ENCODE measurements at places on chromosomes 11 and 22. TPM values are rescaled to one million over a fixed set of nuclear protein-coding genes. Genes with fewer than 3 reads are reported as not detected.

GRCh38 chr22:19062943-19063308, 59.3 kb downstream of the DGCR2 start:
- DNase-seq = no peak

SPINDOC gene
- 21.9 TPM for total RNA-seq

KCNK4 gene
- 0.35 TPM for total RNA-seq

DNA sequence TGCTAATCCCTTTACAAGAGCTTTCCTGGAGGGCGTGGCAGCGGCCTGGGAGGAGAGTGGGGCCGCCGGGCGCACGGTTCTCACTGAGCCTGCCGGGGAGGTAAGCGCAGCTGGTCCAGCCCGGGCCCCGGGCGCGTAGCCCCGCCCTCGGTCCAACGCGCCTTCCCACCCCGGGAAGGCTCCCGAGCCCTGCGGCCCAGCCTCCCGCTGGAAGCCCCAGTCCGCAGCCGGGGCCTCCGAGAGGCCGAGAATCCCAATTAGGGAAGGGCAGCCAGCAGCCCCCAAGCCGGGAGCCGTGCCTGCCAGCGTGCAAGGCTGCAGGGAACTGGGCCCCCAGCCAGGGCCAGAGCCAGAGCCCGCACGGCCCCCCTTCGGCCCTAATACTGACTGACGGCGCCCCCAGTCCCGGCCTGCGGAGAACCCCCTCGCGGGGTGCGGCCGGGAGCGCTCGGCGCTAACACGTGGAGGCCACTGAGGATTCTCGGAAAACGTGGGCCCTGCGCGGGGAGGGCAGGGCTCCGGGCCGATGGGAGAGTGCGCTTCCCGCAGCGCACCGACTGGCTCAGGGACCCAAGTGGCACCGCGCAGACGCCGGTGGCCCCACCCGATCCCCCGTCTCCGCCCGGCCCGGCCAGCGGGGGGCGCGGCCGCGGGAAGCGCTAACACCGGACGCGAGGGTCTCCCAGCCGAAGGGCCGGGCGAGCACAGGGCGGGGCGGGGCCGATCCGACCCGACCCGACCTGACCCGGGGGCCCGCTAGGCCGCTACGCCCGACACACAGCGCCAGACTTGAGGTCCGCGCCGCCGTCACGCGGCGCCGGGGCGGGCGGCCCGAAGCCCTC, 5.7 kb downstream of the ZFTA start:
- no peak for DNase-seq

DNAJC24 gene
- total RNA-seq = 16.8 TPM

P2RY2 gene
- total RNA-seq = not detected

DNA sequence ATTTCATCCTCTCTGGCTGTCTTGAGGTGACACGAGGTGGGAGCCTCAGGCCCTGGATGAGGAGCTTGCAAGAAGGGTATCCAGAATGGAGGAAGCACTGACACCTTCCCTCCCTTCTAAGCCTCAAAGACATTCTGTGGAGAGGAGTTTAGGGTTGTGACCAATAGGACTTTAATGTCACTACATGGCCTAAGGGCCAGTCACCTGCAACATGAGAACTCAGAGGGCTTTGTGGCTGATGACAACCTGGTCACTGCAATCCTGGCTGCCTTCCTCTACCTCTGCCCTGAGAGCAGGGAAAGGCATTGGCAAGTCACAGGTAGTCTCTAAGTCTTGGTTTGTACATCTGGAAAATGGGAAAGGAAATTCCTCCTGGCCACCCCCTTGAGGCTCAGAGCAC, 33.7 kb downstream of the PISD start:
- no peak for DNase-seq

DNA sequence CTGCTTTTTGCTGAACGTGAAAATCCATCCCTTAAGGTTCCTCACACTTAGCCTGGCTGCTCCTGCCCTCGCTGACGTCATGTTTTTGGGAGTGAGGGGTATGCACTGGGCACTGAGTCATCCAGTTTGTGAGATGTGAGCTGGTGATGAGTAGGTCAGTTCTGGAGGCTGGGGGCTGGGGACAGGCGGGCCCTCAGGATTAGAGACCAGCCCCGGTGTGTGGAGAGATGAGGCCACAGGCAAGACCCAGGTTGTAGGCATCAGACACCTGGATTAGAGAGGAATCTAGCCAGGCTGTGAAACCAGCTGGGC, 9.2 kb downstream of the KCNC1 start:
- no peak for DNase-seq

- DNase-seq = no peak
These were observed 4.6 kb upstream of the KCNJ5 start for GRCh38 chr11:128886406-128887124.

ROBO4 gene
- total RNA-seq = not detected

DNA sequence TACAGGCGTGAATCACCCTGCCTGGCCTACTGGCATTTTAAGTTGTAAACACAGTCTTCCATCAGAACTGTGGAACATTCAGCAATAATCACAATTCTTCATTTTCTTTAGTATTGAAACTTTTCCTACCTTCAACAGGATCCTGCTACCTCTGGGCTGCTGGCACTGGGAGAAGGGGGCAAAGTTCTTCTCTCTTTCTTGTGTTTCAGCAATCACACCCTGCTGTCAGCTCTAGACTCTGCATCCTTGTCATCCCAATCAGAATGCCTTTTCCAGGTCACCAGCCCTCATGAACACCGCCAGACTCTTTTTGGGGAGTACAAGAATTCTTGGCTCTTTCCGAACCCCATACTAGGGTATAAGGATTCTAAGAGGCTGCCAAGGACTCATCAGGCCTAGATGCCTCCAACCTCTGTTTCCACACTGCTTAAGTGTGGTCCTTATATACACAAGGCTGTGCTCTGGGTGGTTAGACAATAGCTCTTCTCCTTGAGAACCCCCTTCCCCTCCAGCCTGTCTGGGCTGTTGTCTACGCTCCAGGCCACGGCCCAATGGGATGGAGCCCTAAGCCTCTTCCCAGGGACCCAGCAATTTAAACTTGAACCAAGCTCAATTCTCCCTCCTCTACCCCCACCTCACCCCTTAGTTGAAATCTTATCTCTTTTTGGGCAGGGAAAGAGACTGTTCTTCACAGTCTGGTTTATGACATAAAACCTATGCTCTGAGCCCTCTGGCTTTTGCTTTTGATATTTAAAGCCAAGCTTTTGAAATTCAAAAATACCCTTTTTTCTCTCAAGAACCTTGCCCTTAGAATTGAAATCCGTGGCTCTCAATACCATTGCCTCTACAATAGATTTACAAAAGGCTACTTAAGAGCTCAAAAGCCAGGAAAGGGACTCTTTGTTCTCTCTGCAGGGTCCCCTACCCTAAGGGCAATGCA, 327.4 kb downstream of the BUD13 start:
- no peak for DNase-seq

GRCh38 chr11:69446108-69446507, 35.4 kb upstream of the LINC01488 start:
- DNase-seq = no peak

MMP3 gene
- not detected for total RNA-seq

WNT11 gene
- total RNA-seq = 0.16 TPM

DNA sequence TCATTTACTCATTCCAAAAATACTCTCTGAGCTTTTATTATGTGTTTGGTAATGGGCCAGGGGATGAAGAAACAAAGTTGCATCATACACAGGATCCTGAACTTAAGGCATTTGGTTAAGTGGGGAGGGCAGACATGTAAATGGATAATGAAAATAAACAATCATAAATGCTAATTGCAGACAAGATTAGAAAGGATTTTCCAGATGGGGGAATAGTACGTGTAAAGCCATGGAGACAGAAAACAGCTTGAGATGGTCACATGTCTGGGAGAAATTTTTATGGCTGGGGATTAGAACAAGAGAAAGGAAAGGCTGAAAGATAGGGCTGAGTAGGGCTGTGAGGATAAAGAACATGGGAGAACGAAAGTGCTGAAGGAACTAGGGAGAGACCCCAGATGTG, 534.3 kb upstream of the LARGE1 start:
- DNase-seq = no peak

DNA sequence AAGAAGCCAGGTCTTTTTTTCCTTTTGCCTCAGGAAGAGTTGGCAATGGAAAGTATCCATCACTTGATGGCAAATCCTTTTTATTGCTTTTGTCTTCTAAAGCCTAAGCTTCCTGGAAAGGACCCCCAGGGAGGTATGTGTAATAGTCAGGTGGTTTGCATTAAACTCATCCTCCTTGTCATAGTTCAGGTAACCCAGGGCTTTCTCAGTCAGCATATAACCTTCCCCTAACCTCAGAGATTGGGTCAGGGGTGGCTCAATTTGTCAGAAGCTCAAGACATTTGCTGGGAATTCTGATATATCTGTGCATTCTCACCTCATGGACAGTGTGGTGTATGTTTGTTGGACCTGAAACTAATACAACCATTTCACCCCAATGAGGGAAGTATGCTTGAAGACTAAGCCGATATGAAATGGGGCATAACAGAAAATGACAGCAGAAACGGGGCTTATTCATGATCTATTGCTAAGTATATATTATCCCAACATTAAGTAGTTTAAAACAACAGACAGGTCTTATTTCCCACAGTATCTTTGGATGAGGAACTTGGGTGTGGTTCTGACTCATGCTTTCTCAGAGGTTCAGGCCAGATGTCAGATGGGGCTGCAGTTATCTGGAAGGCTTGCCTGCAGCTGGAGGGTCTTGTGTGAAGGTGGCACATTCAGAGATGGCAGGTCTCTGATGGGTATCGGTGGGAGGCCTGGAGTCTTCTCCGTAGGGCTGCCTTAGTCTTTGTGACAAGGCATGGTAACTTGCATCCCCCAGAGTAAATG, 135.8 kb upstream of the SPON1 start:
- DNase-seq = no peak

- DNase-seq = no peak
These were observed 3.7 kb upstream of the ACY3 start for GRCh38 chr11:67654225-67654624.

Data from activated T-cell treated with anti-CD3 and anti-CD28 coated beads, Interleukin-2, amount 50 U/mL, for 72 hours (primary cell).